ENCODE measurements at places on chromosomes 3 and 15. TPM values are rescaled to one million over a fixed set of nuclear protein-coding genes. Genes with fewer than 3 reads are reported as not detected.

The CELF6 gene
- total RNA-seq: 0.14 TPM

The KCNMB2 gene
- total RNA-seq: not detected

The RTP4 gene
- not detected for total RNA-seq

The PATL2 gene
- 0.35 TPM for total RNA-seq

The MAP1A gene
- 2.0 TPM for total RNA-seq

The DNAH12 gene
- not detected for total RNA-seq

The CEMIP gene
- 4.1 TPM for total RNA-seq

The CNTN6 gene
- total RNA-seq: not detected

The ETV5 gene
- 48.4 TPM for total RNA-seq

The MASP1 gene
- 1.6 TPM for total RNA-seq

The NDUFAF3 gene
- total RNA-seq: 49.9 TPM

The ARRDC4 gene
- total RNA-seq: 6.9 TPM

The MKRN2 gene
- total RNA-seq: 21.6 TPM

The DPPA2 gene
- 9.3 TPM for total RNA-seq

The CORO2B gene
- total RNA-seq: 2.8 TPM
